ENCODE measurements at places on chromosomes 13 and 19.
A peak's percentile ranks its signal among the peaks of the same experiment; 100 is the strongest.

DNA sequence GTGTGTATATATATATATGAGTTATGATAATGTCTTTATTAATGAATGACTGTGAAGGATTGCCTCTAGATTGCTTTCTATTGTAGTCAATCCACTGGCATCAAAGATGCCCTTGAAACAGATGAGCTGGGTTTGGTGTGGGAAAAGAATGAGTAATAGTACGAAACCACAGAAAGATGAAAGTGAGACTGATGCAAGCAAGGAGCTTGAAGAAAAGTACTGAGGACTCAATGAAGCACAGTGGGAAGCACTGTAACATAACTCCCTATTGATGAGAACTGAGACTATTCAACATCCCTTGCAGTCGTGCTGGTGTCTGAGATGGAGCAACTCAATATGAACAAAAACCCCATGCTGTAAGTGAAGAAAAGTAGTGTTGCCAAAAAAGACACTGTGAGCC lies 1794.2 kb downstream of the SLITRK5 start:
- no peak for DNase-seq

DNA sequence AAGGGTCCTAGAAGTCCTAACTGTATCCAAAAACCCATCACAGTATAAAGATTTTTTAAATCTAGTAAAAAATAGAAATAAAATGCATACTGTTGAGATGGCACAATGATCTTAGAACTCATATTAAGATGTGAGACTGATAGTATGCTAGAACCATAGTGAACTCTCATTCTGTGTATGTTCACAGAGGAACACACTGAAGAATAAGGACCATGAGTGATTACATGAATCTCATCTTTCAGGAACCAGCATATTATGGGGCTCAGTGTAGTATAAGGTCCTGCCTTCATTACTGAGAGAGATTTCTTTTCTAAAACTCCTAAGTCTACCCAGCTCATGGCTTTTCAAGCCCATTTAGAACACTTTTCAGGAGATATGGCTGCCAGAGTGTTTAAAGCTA lies 59.8 kb upstream of the RFC3 start:
- DNase-seq: no peak

GRCh38 chr19:13090511-13091231 lies 12.0 kb downstream of the LYL1 start:
- no peak for DNase-seq

GRCh38 chr13:94705081-94706030 lies 7.0 kb downstream of the SOX21 start:
- no peak for DNase-seq

DNA sequence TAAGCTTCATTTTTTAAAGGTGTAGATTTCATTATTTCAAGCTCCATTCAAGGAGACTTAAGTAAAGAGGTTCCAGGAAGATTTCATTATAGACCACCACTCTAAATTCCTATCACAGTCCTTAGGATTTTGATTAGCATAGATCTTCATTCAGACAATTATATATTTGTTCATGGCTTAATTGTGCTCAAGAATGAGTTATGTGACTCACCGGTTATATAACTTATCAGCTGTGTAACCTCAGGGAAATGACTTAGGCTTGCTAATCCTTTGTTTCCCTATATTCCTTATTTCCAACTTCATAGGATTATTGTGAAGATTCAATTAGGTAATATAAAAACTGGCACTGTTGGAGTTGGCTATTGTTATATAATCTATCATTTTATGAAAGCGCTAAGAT lies 632.8 kb upstream of the SPRY2 start:
- no peak for DNase-seq

GRCh38 chr19:32201636-32202051 lies 143.8 kb upstream of the ZNF507 start:
- no peak for DNase-seq

DNA sequence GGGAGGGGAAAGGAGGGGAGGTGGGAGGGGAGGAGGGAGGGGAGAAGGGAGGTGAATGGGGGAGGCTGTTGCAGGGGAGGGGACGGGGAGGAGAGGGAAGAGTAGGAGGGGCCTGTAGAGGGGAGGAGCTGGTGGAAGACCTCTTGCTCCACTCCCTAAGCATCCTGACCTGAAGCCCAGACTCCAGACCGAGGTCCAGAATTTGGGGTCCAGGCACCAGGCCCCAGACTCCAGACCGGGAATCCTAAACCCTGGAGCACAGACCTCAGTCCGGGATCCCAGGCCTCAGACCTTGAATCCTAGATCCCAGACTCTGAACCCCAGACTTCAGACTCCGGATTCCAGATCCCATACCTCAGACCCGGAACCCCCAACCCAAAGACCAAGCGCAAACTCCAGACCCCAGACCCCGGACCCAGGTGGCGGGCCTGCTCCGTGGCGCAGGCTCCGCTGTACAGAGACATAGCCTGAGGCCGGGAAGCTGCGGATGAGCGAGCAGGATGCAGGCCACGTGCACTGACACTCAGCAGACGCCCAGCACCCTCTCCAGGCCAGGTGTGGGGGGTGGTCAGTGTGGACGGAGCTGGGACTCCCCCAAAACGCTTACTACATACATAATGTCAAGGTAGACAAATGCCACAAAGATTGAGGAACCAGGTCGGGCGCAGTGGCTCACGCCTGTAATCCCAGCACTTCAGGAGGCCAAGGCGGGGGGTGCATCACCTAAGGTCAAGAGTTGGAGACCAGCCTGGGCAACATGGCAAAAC lies 710 bp upstream of the BTBD2 start:
- DNase-seq: peak; percentile 40

GRCh38 chr19:54573330-54573872 lies at the start of gene LILRA2:
Gene LILRA2 (plus strand): TSS chr19:54573790. CDS start chr19:54573879, 89 bp downstream.
- DNase-seq: no peak

DNA sequence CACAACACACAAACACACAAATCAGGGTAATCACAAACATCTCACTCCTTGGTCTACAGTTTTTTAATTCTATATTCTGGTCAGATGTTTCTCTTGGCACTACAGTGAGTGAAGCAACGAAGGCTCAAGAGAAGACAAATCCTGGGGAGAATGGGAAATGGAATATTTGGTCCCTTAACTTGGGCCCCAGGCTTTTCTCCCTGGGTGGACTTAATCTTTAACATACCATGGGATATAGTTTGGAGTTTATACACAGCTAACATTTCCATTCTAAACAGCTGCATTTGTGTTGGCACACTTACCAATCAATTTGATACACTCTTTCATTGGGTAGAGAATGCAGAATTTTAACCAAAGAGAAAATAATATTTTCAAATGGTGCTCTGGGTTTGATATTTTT lies 1132.6 kb upstream of the SLC10A2 start:
- DNase-seq: no peak

DNA sequence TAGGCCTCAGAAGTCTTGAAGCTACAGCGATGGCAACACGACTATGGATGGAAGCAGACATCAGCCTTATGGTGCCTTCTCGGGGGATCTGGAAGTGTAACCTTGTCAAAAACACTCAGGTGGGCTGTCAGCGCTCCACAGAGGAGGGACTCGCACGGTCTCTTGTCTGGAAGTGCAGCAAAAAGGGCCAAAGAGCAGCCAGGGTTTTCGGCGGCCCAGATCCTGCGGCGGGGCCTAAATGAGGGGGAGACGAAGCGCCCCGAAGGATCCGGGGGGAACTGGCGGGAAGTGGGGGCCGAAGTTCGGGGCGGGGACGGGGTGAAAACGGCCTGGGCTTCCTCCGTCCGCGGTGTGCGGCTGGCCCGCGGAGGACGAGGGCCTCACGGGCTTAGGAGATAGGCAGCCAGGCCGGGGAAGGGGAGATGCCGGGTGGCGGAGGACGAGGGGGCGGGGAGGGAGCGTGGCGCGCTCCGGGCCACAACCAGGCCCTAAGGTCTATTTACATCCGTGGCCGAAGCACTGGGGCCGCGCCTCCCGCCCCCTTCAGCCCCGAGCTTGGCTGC lies 637 bp downstream of the RANBP3 start:
- no peak for DNase-seq

- no peak for DNase-seq
These were observed 675.3 kb upstream of the SGCG start for GRCh38 chr13:22505489-22505888.

DNA sequence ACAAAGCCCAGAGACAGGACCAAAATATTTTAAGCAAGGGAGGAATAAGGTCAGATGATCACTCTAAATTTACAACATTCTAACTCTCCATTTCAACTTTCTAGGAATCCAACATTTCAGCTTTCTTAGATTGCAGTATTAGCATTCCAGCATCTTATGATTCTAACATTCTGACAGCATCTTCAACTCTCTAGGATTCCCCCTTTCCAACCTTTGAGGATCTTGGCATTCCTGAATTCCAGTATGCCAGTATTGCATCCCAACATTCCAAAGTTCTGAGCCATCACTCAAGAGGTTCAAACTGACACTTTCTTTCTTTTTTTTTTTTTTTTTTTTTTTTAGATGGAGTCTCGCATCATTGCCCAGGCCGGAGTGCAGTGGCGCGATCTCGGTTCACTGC lies 13.8 kb downstream of the TGFB1 start:
- no peak for DNase-seq

DNA sequence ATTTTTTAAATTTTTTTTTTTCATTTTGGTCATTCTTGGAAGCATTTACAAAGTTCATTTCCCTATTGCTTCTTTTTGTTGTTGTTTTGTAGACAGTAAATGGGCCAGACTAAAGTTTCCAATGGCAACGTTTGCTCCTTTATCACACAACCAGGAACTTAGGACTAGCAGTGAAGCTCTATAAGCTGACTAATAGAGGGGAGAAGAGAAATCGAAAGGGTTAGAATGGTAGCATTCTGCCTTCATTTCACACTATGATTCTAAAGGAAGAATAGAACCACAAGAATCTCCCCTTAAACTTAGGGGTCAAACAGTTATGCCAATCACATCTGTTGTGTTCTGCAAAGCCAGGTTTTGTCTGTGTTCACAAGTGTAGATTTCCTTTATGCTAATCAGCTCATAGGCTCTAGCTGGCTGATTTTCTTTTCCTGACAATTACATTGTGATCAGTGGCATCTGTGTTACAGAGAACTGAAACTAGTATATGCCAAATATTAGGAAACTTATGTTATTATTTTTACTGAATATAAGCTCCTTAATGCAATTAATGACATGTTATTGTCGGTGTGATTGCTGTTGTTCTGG lies 467.3 kb downstream of the DACH1 start:
- no peak for DNase-seq

DNA sequence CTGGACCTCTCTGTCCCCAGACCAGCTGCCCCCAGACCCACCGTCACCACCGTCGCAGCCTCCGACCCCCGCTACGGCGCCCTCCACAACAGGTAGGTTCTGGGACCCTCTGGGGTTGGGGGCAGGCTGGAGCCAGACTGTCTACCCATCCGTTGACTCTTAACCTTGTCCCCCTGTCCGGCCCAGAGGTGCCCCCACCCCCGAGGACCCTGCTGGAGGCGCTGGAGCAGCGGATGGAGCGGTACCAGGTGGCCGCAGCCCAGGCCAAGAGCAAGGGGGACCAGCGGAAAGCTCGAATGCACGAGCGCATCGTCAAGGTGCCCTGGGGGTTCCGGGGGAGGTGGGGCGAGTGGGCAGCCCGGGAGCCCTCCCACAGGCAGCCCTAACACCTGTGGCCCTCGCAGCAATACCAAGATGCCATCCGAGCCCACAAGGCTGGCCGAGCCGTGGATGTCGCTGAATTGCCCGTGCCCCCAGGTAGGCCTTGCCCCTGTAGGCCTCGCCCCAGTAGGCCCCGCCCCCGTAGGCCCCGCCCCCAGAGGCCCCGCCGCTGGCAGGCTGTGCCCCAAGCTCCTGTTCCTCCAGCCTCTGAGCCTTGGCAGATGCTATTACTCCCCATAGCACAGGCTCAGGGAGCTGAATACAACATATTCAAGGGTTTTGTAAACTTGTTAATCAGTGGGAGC lies 12.9 kb downstream of the CC2D1A start:
- DNase-seq: no peak

- DNase-seq: no peak
These were observed 10.6 kb downstream of the DCAF15 start for GRCh38 chr19:13962699-13963602.

GRCh38 chr19:17757125-17757524 lies 5.8 kb downstream of the FCHO1 start:
- no peak for DNase-seq

DNA sequence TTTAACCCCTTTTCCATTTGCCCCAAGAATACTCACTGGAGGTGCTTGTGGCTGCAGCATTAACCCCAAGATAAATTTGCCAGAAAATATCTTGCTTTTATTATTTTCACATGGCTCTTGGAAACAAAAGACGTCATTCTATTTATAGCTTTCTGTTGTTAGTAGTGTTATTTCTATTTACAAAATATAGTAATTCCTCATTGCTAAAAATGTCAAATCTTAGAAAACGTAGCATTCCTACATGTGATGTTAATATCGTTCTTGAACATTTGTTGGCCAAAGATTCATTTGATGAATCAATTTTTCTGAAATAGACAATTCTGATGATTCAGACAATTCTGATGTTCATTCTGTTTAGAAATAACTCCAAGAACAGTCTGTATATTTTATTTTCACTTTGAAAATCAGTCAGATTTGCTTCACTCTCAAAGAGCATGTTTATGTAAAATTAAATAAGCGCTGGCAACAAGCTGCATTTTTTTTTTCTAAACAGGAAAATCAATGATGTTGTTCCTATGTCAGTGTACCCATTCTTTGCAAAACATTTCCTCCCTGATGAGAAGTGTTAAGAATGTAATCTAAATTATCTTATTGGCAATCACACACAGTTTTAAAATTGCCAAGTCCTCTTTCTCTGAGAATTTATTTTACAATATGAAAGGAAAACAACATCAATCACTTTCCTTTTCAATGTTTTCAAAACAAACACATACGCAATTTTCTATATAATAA lies 334.0 kb downstream of the KCTD12 start:
- DNase-seq: no peak

DNA sequence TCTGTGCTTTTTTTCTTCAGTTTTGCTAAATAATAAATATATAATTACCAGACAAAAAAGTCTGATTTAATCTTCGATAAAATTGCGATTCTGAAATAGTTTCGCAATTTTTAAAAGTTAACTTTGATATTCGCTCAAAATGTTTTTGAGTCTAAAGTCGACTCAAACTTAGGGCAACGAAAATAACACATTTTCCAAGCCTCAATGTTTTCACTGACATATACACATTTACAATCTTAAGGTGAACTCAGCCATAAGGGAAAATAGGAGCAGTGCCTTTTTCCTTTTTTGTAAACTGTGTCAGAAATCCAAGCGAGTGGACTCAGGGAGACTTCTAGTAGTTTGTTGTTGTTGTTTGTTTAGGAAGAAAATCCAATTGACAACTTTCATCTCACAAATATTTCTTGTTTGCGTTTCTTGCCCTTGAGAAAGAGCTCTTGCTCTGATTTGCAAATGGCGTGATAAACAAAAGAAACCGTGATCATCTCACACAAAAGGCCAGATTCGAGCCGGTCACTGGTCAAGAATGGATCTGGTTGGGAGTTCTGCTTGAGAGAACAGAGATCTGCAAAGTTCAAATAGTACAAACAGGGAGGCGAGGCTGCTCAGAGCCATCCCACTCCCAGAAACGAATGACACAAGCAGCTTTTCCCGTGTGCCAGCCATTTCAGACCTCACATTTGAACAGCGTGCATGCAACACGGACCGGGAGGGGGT lies 2.1 kb downstream of the SOX21 start:
- no peak for DNase-seq

Data from T-cell (primary cell).